ENCODE measurements at places on chromosomes 5 and 9. TPM values are rescaled to one million over a fixed set of nuclear protein-coding genes. Genes with fewer than 3 reads are reported as not detected.
A peak's percentile ranks its signal among the peaks of the same experiment; 100 is the strongest.

DNA sequence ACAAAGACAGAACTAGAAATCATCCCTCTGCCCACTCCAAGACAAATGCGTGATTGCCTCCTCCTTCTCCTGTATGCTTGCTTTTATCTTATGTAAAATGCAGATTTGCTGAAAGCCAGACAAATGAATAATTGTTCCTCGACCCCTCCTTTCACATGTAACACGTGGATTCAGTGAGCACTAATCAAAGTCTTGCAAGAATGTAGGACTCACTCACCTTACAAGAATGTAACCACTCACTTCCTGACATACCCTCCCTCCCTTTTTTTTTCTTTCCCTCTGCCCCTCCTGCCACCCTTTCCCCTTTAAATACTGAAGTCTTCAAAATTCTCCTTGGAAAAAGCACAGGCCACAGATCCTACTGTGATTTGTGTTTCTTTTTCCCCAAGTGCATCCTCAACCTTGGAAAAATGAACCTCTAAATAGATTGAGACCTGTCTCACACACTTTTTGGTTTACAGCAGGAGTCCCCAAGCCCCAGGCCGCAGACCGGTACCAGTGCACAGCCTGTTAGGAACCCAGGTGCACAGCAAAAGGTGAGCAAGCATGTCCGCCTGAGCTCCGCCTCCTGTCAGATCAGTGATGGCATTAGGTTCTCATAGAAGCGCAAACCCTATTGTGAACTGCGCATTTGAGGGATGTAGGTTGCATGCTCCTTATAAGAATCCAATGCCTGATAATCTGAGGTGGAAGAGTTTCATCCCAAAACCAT is 29.4 kb upstream of the HSD17B3 start:
- DNase-seq, result no peak

The HSD17B3 gene
- 0.78 TPM for total RNA-seq

The IL5 gene
- total RNA-seq, result not detected

GRCh38 chr5:143349177-143349576 is 54.3 kb downstream of the NR3C1 start:
- no peak for DNase-seq

The ITK gene
- total RNA-seq, result 0.51 TPM

DNA sequence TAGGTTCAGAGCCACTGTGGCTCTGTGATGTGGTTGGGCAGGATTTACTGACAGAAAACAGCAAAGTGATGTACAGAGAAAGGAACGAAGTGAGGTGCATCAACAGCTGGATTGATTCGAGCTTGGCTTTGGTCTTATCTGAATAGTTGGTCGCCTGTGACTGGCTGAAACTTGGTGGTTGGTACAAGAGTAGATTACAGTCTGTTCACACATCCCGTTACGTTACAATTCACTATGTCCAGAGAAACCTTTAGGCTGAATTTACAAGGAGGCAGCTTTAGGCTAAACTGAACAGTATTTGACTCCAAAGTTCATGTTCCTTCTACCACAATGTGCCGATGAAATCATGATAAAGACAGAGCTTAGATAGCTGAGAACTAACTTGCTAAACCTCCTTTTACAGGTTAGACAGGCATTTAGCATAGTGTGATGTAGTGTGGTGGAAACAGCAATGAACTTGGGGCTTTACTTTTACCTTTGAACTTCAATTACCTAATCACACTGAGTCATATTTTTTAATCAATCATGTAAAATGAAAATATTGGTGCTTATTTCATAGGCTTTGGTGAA is 210.2 kb upstream of the PUM3 start:
- no peak for DNase-seq

The SLC28A3 gene
- 1.0 TPM for total RNA-seq

- DNase-seq, result no peak
These were observed 161.3 kb upstream of the OTULINL start for GRCh38 chr5:14420101-14420811.

DNA sequence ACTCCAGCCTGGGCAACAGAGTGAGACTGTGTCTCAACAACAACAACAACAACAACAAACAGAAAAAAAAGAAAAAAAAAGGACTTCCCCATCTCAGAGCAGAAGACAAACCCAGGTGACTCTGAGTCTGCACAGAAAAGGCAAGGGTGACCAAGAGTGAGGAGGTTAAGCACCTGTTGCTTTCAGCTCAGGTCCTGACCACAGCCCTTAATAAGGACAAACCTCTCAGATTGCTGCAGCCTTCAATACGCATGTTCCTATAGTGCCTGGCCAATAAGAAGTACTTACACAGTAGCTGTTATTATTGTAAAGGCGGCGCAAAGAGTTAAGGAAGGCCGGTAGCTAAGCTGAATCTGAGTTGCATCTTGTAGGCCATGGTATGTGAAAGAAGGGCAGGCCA is 102.3 kb upstream of the MSX2 start:
- no peak for DNase-seq

The ZNF483 gene
- total RNA-seq, result 4.2 TPM

DNA sequence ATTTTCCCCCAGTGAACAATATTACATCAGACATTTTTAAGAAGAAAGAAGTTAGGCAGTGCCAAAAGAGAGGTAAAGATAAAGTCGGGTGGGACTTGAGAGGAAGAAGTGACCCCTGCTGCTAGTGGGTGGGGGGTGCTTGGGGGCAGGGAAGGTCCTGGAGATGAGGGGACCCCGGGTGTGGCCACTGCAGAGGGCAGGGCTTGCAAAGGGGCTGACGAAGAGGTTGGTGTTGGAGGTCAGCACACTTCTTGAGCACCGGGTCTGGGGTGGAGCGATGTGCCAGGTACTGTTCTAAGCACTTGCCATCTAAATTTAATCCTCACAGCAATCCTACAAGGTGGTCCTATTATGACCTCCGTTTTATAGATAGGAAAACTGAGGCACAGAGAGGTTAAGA is 62.0 kb downstream of the AMBP start:
- DNase-seq, result no peak

DNA sequence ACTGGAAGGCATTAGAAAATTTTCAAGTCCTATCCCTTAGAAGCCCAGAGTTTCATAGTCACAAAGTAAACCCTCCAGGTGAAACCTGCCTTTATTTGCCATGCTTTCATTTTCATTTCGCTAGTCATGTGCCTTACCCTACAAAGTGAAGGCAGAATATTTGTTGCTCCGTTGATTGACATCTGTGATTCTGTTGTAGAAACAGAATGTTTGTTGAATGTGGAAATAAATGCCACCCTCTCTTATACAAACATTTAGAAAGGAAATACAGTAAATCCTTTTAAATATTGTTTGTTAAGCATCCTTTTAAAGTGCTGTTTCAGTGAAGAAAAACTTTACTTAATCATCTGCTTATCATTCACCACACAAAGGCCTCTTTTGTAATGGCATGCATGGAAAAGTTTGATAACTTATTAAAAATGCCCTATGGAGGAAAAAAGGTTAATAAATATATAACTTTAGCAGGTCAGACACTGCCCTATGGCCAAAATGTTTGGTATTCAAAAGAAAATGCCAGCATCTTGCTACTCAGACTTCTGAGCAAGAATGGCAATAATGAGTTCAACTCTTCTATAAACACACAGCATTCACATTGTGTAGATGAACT is 34.3 kb upstream of the CAST start:
- DNase-seq, result no peak

- DNase-seq, result peak; percentile 81
These were observed 76.1 kb downstream of the ARRDC3 start for GRCh38 chr5:91307048-91307447.

GRCh38 chr5:142287096-142287972 is 37.5 kb downstream of the SPRY4 start:
- DNase-seq, result no peak

The PRR16 gene
- 12.7 TPM for total RNA-seq

DNA sequence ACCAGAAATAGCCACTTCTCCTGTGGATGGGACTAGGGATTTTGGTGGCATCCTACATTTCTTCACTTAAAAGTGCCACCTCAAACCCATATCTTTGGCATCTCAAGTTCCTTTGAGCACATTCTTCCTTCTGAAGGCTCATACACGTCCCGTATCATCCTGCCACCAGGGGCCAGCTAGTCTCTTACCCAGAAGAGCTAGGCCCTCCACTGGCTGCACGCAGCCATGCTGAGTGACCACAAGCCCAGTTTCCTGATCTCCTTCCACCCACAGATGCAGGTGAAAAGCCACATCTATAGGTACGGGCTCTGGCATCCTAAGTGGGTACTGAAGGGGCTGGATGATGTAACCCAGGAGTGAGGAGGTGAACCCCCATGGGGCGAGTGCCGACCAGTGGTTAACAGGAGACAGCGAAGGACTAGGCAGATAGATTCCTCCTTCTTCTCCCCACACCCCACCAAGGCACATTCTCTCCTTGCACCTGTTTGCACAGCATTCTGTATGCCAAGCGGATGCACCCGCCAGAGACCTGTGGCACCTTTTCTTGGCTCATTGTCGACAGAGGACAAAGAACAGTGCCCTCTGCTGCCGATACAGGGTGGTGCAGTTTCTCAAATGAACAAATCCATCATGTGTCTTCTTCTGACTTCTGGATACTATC is 14.4 kb upstream of the SCGB3A1 start:
- peak; percentile 55 for DNase-seq

The IPPK gene
- total RNA-seq, result 5.9 TPM

The WDR38 gene
- not detected for total RNA-seq

DNA sequence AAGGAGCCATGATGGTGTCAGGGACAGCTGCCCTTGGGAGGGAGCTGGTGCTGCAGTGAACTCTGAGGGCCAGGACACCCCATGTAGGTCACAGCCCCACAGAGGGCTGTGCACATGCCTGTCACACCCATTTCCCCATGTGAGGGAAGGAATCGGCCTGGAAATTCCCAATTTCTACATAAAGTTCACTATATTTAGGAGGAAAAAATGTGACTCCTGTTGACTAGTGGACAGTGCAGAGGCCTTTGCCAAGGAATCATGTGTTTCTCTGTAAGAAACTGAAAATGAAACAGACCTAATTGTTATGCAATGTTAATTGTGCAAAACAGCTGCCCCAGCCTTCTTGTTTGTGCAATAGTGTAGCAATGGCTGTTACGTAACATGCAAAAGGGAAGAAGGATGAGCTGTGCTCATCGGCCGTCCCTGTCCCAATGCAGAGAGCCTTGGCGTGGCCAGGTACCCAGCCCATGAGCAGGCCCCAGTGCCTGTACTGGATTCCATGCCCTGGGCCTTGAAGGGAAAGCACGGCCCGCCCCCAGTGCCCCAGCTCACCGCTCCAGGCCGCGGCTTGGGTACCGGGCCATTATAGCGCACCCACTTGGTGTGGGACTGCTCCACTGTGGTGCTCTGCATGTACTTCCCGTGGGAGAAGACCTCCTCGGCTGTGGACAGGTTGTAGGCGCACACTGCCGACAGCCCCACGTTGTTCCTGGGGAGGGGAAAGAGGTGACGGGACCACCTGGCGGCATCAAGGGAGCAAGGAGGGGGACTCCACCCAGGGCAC is 70.0 kb downstream of the SECISBP2 start:
- peak; percentile 84 for DNase-seq

DNA sequence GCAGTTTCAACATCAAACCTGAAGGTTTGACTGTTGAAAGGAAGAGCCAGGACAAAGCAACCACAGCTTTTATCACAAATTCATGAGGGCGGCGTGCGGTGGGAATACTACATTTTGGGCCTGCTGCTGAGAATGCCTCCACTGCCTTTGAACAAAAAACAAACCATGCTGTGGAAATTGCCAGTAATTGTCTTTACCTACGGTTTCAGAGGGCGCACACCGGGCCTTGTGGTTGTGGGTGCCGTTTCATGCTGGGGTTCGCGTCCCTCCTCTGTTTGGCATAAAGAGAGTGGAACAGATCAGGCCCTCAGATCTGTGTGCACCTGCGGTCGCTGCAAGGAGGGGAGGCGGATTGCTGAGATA is 27.6 kb upstream of the TCF7 start:
- no peak for DNase-seq
